ENCODE measurements at places on chromosomes 2 and 18.

GRCh38 chr2:24771061-24771460, 22.1 kb downstream of the PTRHD1 start:
- no peak for ATAC-seq

- ATAC-seq = no peak
Observed at GRCh38 chr2:7722212-7722910, 805.1 kb downstream of the RNF144A start.

GRCh38 chr18:74064510-74064909, 83.1 kb downstream of the FBXO15 start:
- ATAC-seq = peak; percentile 60

- ATAC-seq = no peak
Observed at GRCh38 chr2:205754285-205754923, 72.1 kb downstream of the NRP2 start.

DNA sequence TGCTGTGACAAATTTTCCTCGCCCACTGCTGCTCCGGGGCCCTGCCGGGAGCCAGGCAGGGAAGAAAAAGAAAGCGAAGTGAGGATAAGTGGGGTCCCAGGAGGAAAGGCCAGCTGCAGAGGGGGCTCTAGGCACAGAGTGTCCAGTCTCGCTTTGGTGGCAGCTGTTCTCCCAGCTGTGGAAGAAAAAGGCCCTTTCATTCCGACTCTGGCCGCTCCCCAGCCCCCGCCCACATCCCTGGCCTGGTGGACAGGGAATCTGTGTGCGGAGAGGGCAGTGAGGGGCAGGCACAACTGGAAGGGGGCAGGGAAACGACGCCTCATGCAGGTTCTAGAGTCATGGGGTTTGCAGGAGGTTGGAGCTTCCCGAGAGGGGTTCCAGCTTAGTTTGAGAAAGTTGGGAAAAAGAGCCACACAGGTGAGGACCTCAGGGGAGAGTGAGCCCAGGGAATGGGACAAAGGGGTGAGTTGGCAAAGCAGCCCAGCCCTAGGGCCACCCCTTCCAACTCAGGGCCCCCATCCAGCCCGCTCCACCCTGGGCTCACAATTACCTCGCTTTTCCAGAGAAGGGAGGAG, 1.8 kb downstream of the RTKN start:
- no peak for ATAC-seq

- ATAC-seq = no peak
Observed at GRCh38 chr2:28432362-28432761, 39.7 kb downstream of the FOSL2 start.

DNA sequence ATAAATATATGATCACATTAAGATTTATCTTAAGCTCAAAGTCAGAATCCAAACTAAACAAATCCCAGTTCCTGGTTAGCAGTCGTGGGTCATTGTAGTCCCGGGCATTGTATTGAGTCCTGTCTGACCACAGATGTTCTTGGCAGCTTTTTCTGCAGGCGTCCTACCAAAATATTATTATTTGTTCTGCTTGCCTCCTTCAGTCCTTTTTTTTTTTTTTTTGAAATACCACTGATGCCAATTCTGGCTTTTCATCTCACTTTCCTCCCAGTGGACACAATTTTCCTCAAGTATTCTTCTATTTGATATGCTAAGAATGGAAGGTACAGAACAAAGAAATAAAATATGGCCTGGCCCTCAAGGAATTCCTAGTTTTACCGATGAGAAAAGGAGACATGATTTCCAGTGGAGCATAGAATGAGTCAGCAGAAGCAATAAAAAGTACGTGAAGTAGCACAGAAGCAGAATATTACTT, 151.6 kb downstream of the CSRNP3 start:
- ATAC-seq = no peak

DNA sequence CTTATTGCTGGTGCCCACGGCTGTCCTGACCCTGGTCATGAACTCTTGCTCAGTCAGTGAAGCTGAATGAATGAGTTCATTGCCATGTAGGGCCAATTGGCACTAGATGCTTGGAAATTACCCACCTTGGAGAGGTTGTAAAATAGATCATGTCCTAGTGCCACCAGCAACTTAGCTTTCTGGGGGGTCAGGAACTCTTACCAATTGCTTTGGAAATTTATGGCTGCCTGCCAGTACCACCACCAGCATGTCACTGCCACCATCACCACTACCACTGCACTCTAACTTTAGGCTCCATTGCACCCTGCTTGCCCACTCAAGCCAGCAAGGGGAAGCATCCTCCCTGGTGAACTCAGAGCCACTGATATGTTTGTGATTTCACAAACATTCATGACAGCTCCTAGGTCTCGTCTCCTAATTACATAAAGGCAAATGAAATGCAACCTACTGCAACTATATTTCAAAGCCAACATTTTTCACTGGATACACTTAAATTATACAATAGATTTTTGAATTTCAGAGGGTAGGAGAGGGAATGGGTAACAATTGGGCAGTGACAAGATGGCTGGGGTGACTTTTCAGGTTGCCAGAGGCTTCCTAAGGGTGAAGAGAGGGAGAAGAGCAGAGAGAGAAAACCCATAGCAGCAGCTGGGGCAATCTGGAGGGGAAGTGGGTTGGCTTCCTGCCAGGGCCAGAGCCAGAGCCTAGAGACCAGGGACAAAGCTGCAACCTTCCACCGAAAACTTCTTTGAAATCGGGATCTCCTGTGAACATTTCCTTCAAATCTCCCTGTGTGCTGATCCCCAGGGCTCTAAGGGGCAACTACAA, 3.5 kb upstream of the EMILIN1 start:
- ATAC-seq = no peak

- no peak for ATAC-seq
Observed at GRCh38 chr18:65755616-65756015, 4.8 kb downstream of the CDH7 start.

DNA sequence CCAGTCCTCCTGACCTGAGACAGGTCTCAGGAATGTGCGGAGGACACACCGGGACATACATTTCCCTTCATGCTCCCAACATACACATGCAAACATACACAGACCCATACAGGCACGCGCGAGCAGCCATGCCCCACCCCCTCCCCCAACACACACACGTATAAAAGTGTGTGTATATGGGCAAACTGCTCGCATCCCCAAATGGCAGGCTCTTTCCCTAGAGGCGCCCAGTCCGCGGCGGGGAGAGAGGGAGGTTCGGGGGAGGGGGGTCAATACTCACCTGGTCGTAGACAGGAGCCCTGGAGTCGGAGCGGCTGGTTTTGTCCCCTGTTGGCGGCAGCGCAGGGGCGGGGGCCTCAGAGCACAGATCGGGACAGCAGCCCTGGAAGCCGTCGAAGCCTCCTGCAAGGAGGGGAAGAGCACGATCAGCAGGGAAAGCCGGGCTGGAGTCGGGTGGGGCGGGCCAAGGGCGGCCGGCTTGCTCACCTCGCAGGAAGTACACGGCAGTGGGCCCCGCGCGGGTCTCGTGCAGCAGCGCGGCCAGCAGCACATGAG, 682 bp downstream of the DUSP2 start:
- ATAC-seq = no peak

DNA sequence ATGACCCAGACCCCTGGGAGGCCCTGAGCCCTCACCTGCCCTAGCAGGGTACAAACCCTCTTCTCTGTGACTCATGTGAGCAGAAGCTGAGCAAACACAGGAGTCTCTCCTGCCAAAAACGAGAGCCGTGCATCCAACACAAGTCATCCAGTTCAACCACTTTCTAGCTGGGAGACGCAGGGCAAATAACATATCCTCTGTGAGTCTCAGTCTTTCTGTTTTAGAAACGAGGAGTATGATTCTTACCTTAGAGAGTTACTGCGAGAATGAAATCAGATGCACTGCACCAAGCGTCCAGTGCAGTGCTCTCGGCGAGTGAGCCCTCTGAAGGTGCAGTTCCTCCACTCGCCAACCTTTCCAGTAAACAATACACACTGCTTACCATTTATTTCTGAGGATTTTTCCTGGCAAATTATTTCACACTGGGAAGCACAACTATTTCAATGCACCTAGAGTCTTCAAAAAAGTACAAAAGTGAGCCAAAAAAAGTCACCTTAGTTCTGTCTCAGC, 331.8 kb upstream of the MYT1L start:
- no peak for ATAC-seq

- no peak for ATAC-seq
Observed at GRCh38 chr2:100944617-100945432, 57.3 kb upstream of the RPL31 start.

DNA sequence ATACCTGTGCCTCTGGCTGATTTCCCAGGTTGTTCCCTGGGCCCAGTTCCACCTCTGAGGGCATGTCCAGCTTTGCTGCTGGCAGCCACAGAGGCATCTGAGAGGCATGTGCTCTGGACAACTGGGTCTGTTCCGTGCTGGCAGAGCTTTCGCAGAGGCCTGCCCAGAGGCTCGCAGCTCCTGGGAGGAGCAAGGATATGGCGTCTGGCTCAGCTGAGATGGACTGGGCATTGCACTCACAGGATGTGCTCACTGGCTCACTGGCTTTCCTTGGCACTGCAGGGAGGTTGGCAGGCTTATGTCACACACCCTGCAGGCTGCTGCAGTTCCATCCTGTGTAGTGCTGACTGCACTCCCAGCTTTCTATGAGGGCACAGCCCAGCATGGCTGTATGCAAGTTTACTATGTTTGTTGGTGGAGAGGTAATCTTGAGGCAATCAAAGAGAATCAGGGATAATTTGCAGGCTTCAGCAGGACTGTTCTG, 172.3 kb downstream of the PRKCE start:
- no peak for ATAC-seq

GRCh38 chr18:21327101-21327500, 85.1 kb downstream of the GREB1L start:
- no peak for ATAC-seq

GRCh38 chr2:133223226-133223625, 345.0 kb downstream of the NCKAP5 start:
- no peak for ATAC-seq

DNA sequence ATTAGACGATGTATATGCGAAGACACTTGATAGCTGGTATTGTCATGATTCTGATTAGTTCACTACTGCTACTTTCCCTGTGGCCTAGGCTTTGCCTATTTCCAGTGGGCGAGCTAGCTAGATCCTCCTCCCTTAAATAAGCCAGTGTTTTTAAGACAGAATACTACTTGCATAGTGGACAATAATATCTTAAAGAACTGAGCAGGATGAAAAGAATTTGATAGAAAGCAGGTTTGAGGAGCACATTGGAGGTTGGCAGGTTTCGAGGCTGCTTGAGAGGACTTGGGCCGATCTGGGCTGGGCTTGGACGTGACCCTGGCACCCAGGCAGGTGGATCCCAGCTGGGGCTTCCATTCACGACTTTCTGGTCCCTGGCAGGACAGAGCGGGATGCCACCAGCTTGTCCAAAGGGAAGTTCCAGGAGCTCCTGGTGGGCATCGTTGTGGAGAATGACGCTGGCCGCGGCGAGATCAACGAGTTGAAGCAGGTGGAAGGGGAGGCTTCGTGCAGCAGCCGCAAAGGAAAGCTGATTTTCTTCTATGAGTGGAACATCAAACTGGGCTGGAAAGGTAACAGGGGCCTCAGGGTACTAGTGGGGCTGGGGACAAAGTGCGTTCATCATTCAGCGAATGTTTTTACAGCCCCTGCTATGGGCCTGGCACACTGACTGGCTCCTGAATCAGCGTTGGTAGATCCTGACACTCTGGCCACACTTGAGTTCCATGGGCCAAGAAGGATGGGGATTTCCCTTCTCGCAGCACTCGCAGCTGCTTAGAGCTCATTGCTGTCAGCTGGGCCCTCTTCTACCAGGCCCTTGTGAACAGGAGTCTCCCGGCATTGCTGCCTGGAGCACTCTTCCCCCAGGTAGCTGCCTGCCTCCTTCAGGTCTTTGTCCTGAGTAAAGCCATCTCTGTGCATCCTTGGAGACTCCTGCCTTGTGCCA, 16.9 kb downstream of the C2orf74 start:
- no peak for ATAC-seq

GRCh38 chr2:30443081-30443480, 4.0 kb upstream of the LCLAT1 start:
- no peak for ATAC-seq

GRCh38 chr2:66890166-66890742, 455.3 kb downstream of the MEIS1 start:
- no peak for ATAC-seq

GRCh38 chr2:219497495-219498279, 1.0 kb upstream of the GMPPA start:
- peak; percentile 5 for ATAC-seq

DNA sequence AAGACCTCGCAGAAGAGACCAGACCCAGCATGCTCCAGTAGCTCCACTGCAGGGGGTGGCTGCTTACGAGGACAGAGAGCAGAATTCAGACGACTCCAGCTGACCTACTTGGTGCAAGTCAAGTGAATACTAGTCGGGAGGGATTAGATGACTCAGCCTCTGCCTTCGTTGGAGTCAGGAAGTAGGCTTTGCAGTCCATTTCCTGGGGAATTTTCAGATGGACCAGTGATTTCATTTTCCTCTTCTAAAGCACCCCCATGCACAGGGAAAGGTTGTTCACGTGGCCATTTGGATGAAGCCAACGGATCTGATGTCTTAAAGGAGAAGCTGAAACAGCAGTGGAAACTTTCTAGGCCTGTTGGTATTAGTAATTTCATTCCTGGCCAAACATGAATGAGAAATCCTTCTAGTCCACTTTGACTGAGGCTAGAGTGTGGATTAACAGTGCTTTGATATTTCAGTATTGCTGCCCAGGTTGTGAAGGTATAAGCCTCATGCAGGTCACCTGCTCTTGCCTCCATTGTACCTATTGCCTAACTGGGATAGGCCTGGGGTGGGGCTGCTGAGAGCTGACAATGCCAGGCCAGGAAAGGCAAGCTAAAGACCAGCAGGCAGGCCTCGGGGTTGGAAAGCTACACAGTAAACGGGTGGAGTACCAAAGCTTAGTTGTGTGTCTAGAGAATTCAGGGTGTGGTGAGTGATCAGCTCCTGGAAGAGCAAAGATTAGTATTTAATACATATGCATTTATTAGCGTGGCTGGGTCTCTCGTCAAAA, 117.6 kb upstream of the FOSL2 start:
- ATAC-seq = no peak

DNA sequence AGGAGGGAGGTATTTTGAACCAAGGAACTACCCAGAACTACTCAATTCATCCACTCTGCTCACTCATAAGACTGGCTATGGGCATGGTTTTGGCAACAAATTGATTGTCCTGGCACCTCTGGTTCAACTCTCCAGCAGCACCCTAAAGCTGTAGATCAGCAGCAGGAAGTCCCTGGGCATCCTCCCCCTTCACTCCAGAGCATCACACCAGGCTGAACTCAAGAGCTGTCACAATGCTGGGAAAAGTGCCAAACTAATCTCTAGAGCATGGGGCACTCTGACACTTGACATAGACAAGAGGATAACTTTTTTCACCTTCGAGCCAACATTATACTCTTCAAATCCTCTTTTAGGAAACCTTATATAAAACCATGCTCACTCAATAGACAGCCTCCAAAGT, 154.1 kb upstream of the RBBP8 start:
- no peak for ATAC-seq
